NCI-H774 (cell line): ENCODE measurements at places on chromosomes 4 and X.

GRCh38 chrX:79330022-79330421 lies 37.1 kb downstream of the ITM2A start:
- no peak for DNase-seq

DNA sequence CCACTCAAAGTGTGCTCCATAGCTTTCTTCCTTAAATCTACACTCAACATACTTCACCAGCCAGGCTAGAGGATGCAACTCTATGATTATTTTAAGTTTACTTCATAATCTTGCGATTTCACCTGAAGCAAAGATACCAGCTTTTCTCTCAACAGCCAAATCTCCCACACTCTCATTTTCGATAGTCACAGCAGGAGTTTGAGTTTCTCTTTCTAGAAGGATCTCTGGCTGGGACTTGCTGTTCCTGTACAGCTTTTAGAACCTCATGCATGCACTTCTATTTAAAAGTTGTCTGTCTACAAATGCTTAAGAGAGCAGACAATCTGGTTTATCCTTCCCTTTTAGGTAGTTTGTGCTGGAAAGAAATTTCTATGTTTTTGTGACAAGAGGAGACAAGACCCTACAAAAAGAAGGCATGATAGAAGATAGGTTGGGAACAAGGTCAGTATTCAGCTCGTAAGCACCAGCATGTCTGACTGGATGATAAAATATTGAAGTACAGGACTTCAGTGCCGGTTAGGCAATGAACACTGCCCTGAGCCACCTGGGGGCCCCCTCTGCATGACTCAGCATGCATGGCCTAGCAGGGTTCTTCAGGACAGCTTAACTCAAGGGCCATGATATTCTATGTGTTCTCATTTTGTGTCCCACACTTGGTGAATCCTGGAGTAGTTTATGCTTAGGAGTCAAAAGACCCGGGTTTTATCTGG lies 65.6 kb downstream of the ATXN3L start:
- no peak for DNase-seq

DNA sequence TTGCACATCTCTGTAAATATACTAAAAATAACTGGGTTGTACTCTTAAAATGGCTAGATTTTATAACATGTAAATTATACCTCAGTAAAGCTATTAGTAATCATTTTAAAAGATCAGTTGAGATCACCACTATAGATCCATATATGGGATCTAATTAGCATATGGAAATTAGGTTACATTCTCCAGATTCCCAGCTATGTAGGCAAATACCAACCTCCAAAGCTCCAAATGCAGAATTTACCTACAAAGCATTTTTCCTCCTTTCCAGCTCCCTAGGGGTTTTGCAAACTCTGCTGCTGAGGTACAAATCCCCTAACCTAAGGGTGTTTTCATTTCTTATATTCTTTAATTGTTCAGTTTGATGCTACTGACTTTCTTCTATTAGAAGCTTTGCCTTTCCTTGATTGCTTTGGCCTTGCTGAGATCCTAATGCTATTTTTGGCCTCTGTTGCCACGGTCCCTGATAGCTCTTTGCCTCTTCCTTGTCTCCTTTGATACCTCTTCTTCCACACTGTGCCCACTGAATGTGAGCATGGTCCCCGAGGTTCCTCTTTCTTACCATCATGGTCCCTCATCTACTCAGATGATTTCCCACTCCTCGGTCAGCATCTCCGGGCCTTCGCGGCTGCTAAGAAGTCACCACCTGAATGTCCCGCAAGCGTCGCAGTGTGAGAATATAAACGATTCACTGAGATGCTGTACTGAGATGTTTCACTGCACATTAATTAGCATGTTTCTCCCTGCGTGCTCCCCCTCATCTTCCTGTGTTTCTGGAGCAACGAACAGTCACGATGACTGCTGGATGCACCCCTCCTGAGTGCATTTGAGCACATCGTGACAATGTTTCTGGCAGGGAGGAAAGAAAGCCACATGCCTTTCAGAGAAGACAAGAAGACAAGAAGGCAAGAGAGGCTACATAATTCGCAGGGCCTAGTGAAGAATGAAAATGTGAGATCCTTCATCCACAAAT lies 23.8 kb downstream of the ENPP6 start:
- no peak for DNase-seq

- no peak for DNase-seq
These were observed 25.4 kb upstream of the IL2 start for GRCh38 chr4:122481766-122482405.

- DNase-seq = no peak
These were observed 93.4 kb downstream of the SLC10A7 start for GRCh38 chr4:146428298-146428697.

GRCh38 chrX:49175435-49176274 lies 4.0 kb downstream of the PLP2 start:
- no peak for DNase-seq

DNA sequence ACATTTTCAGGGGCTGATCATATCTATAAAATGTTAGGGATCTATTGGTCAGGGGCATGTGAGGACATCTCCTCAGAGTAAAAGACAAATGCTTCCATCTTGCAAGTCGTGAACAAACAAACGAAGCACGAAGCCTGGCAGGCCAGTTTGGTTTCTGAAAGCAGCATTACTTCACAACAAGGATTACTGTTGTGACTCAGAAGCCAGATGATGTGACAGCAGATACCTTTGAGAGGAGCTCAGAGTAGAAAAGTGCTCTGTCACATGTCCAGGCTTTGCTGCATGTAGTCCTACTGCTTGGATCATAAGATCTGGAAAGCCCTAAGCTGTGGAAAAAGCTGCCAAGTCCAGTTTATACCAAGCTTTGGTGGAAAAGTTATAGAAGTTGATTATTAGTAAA lies 1827.2 kb downstream of the ARAP2 start:
- no peak for DNase-seq

- no peak for DNase-seq
These were observed 38.4 kb upstream of the CLNK start for GRCh38 chr4:10722957-10723356.

DNA sequence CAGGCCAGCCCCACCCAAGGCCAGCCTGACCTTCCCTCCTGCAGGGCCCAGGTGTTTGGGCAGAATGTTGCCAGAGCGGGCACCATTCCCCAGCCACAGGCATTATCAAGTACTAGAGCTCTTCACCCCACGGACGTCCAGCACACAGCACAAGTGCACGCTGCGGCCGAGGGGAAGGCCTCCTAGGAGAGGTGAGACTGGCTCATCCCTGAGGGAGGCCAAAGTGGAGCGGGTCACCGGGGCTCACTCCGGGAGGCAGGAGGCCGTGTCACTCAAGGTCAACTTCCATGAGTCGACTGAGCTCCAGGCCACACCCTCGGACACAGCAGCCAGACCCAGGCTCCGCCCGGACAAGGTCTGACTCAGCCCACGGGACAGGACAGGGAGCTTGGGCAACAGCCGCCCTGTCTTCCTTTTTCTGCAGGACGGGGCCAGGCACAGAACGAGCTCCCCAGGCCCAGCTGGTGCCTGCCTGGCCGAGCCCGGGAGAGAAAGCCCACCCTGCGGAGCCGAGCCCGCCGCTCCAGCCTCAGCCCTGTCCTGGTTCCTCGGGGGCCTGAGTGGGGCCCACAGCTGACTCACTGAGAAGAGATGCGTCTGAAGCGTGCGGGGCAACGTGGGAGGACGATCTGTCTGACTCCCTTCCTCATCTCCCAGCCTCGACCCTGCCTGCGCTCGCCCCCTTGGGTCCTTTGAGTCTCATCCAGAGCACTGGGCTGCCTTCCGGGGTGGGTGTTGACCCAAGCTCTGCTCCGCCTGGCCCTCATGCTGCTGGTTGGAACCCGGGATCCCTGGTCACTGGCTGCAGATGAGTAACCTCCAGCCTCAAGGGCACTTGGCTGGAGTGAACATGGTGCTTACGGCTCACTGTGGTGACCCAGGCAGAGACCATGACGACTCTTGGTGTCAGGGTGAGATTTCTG lies 1.6 kb downstream of the SLC49A3 start:
- DNase-seq = no peak

- DNase-seq = no peak
These were observed 97.9 kb downstream of the MAB21L2 start for GRCh38 chr4:150679765-150680343.

- DNase-seq = no peak
These were observed 119.5 kb upstream of the AFF2 start for GRCh38 chrX:148380650-148381561.

DNA sequence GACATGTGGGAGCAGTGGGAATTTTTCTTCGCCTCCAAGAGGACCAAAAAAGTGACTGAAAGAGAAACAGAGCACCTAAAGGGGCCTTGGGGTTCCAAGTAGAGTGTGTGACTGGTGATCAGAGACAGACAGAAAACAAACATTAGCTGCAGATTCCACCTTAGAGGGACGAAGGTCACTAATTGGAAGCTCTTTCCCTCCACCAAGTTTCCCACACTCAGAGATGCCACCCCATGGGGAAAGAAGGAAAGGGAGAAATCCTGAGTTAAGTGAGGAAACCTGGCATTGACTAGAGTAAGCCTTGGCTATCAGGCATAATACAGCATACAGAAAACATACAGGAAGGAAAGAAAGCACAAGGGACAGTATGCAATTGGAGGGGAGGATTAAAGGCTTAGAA lies 90.9 kb downstream of the HNRNPD start:
- DNase-seq = no peak

DNA sequence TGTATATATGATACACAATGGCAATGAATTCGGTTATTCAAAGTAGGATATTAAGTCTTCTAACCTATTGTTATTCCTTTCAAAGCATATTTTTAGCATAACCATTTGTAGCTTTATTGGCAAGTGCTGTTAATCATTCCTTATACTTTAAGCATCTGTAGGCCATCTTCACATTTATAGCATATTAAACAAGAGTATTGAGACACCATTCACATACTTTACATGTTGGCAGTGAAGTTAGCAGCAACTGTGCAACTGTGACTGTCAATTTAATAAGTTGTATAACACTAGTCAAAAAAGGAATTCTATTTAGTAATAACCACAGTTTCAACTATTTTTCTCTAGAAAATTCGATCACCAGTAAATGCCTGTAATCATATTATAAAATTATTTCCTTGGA lies 107.3 kb upstream of the MYOZ2 start:
- DNase-seq = no peak

DNA sequence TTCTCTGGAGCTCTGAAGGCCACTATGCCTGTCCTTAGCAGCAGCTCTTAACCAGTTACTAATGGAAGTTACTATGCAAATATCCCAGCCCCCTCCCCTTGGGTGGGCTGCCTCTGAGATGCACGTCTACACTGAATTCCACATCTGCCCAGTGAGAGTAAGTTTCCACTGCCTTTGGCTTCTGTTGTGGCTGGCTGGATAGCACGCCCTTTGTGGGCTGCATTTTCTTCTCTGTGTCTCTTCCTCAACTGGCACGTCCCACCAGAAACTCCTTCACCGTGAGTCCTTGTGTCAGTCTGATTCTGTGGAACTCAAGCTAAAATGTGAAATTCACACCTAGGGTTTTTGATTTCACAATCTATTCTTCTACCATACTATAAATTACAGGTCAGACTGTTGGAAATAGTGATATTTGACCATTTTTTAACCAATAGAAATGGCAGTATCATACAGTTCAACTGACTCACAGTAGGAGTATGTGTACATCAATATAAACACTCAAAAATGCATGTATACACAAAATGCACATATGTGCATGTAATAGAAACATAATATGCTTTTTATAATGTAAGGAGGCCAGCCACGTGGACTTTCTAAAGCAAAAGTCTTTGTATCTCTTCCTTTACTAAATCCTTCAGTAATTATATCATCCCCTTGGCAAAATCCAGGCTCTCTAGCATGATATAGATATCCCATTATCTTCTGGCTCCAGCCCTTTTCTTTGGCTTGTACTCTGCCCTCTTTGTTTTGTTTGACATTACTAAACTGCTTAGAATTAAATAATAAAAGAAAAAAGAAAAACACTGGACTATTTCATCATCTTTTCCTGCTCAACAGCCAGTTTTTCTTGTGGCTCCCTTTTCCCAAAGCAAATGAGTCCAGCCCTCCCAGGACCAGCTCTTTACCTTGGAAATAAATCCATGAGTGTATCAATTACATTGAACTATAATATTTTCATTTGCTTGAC lies 33.2 kb upstream of the LDB2 start:
- DNase-seq = no peak

DNA sequence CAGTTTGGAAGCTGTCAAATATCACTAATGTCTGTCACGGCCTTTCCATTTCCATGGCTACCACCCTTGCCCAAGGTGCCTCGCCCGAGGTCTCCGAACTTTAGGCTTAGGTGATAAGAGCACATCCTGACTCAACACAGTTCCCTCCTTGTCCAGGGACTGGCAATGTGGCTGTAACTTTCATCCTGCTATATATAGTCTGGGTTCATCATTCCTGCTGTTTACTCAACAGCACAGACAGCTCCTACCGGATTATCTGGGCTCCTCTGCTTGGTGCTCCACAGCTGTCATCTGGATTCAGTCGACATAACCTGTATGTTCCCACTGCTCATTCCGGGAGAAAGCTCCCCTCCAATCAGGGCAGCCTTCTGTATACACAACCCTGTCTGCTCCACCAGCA lies 51.2 kb downstream of the GATB start:
- DNase-seq = no peak

DNA sequence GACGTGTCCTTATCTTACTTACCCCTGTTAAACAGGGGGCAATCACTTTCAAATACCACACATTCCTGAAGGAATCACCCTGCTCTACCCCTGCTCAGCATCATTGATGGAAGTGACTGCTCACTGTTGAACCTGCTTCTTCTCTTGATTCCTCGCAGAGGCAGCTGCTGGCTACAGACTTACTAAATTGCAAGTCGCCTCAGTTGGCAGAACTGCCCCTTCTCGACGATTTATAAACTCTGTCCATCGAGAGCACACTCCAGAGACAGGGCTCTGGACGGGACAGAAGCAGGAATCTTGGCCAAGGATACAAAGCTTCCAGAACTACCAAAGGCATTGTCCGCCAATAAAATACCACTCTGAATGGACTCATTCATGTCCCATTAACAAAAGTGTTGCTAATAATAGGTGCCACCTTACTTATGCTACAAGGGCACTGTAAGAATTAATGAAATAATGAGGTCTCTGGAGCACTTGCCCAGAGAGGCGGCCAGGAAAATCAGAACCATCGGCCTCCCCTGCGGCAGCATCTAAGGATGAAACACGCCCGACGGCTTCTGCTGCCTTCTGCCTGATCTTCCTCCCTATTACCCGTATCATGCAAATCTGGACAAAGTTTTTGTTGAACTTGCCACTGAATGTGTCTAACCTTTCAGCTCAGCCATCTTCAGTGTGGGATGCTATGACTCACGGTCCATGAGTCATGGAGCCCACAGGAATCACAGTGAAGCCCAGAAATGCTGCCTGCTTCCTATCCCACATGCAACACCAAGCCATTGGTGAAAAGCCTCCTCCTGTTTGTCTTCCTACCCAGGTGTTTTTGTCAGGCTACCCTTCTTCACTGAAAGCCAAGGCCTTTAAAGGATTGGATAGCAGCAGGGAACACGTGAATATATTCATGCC lies 164.9 kb downstream of the MAML3 start:
- DNase-seq = no peak

- no peak for DNase-seq
These were observed 78.0 kb upstream of the STX18 start for GRCh38 chr4:4619821-4620220.

- no peak for DNase-seq
These were observed 83.3 kb upstream of the VCX2 start for GRCh38 chrX:8254401-8254800.

GRCh38 chr4:3239998-3240920 lies 8.7 kb upstream of the MSANTD1 start:
- no peak for DNase-seq

GRCh38 chrX:136780241-136780640 lies 491 bp downstream of the ARHGEF6 start:
- DNase-seq = no peak
